ENCODE measurements at places on chromosomes 6 and 20.

DNA sequence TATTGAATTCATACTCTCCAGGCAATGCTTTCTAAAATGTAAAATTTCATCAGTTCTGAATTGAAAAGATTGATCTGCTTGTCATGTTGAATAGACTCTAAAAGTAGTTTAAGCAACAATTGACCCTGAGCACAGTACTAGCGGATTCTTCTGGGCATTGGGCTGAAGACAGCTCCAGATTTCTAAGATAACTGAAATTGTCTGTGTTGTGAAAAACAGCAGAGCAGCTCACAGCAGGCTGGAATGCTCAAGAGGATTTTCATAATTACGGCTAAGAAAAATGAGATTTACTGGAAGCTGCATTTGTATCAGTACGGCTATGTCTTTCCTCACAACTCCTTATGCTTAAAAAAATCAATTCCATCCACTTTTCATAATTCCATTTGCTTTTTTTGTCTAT, 373.7 kb downstream of the HACE1 start:
- no peak for DNase-seq

- no peak for DNase-seq
These were observed 9.5 kb downstream of the MYL9 start for GRCh38 chr20:36550790-36551299.

DNA sequence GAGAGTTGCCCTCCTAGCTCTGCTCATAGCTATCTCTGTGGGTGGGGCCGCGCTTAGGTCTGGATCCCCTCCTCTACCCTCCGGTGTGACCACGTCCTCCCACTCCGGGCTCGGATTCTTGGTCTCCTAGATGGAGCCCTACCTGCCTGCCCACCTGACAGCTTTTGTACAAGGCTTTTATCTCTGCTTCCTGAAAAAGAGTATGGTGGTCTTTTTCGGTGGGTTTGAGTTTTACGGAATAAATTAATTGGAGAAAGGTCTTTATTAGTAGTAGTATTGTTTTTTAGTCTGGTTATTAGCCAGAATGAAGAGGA, 773 bp downstream of the SMAP1 start:
- no peak for DNase-seq

GRCh38 chr6:71246596-71246995, 42.0 kb upstream of the OGFRL1 start:
- DNase-seq: no peak
